ENCODE measurements at places on chromosomes 7 and 10.

DNA sequence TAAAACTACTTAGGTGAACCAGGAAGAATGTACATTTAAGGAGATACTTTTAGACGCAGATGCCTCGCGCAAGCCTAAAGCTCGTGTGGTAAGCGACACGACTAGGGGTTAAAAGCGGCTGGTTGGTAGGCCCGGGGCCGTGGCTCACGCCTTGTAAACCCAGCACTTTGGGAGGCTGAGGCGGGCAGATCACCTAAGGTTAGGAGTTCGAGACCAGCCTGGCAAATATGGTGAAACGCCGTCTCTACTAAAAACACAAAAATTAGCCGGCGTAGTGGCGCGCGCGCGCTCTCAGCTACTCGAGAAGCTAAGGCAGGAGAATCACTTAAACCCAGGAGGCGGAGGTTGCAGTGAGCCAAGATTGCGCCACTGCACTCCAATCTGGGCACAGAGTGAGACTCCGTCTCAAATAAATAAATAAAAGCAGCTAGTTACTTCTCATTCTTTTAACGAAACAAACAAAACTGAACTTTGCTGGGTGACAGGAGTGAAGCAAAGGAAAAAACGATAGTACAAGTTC lies 879 bp downstream of the NUDT5 start:
- DNase-seq = no peak
- peak overlapping the region; percentile 97 for H3K4me3 ChIP-seq
- peaks cover 26% of the 10 kb centered on the region for H3K36me3 ChIP-seq
- H3K27ac ChIP-seq = peak overlapping the region; percentile 98

DNA sequence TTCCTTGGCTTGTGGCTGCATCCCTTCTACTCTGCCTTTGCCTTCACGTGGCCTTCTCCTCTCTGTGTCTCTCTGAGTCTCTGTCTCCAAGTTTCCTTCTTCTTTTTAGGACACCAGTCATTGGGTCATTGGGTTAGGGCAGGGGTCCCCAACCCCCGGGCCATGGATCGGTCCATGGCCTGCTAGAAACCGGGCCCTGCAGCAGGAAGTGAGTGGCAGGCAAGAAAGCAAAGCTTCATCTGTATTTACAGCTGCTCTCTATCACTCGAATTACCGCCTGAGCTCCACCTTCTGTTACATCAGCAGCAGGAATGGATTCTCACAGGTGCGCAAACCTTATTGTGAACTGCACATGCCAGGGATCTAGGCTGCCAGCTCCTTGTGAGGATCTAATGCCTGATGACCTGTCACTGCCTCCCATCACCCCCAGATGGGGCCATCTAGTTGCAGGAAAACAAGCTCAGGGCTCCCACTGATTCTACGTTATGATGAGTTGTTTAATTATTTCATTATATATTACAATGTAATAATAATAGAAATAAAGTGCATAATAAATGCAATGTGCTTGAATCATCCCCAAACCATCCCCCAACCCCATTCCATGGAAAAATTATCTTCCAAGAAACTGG lies 47.9 kb upstream of the DOCK1 start:
- DNase-seq = no peak
- no peaks in the 10 kb centered on the region for H3K4me1 ChIP-seq
- peaks cover 2% of the 10 kb centered on the region for H3K36me3 ChIP-seq
- H3K4me3 ChIP-seq = no peak overlapping the region
- no peak overlapping the region for H3K27ac ChIP-seq

DNA sequence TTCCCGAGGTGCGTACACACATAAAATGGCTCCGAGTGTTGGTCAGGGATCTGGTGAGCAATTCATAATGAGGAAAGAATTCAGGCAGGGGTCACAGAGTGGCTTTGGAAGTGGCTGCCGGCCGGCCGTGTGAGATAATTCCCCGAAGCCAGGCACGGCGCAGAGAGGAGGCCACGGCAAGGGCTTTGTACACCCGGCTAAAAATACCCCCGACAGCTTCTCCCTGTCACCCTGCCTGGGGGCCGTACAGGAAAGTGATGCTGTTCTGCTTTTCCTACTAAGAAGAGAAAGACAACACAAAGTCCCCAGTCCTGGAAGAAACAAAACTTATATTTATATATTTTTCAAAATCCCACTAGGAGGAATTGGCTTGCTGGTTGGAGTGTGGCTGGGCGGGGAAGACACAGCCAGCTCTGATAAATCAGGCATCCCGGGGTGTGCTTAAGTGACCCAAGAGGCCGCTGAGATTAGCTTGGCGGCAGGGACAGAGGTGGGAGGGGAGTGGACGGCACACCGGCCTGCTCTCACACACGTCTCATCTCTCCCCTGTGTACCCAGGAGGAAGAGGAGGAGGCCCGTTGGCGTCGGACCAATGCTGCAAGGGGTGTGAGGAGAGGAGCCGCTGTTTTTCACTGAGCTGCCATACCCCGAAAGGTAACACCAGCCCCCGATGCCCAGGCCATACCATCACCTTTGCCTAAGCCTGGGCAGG lies 70.5 kb downstream of the ZMIZ1 start:
- H3K4me1 ChIP-seq = peaks cover 49% of the 10 kb centered on the region
- no peak for DNase-seq
- peak overlapping the region; percentile 79 for H3K27ac ChIP-seq
- H3K27me3 ChIP-seq = no peaks in the 10 kb centered on the region

DNA sequence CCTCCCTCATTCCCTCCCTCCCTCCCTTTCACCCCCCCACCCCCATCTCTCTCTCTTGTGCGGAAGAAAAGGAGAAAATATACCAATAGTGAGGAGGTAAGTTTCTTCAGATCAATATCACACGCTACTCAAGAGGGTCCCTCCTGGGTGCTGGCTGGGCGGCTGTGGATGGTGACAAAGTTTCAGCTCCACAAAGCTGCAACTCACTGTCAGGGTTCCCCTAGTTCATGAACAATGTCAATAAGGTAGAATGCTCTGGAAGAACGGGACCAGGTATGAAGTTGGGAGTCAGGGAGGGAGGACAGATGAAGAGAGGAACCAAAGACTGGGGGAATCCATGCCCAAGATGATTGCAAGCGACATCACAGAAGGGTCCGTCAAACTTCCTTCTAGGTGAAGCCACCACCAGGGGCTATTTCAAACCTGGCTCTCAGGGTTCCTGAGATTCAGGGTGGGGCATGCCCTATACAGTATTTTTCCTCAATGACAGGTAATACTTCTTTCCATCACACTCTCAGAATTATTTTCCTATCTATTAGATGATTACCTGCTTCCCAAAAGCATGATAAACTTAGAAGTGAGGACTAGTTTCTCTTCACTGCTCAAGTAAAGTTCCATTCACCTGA lies 1.4 kb upstream of the PDE1C start:
- H3K4me1 ChIP-seq = no peaks in the 10 kb centered on the region
- peaks cover 11% of the 10 kb centered on the region for H3K27me3 ChIP-seq
- no peak overlapping the region for H3K27ac ChIP-seq
- H3K36me3 ChIP-seq = peaks cover 3% of the 10 kb centered on the region
- no peak overlapping the region for H3K4me3 ChIP-seq

- peaks cover 11% of the 10 kb centered on the region for H3K4me1 ChIP-seq
- peaks cover 28% of the 10 kb centered on the region for H3K27me3 ChIP-seq
- no peak overlapping the region for H3K27ac ChIP-seq
- no peak overlapping the region for H3K4me3 ChIP-seq
- DNase-seq = no peak
- H3K36me3 ChIP-seq = peaks cover 6% of the 10 kb centered on the region
Measured at GRCh38 chr7:157493017-157493416, 156.2 kb downstream of the DNAJB6 start.

- DNase-seq = no peak
- H3K36me3 ChIP-seq = no peaks in the 10 kb centered on the region
- no peaks in the 10 kb centered on the region for H3K4me1 ChIP-seq
- H3K27ac ChIP-seq = no peak overlapping the region
Measured at GRCh38 chr10:51892965-51893658, 193.7 kb upstream of the CSTF2T start.

DNA sequence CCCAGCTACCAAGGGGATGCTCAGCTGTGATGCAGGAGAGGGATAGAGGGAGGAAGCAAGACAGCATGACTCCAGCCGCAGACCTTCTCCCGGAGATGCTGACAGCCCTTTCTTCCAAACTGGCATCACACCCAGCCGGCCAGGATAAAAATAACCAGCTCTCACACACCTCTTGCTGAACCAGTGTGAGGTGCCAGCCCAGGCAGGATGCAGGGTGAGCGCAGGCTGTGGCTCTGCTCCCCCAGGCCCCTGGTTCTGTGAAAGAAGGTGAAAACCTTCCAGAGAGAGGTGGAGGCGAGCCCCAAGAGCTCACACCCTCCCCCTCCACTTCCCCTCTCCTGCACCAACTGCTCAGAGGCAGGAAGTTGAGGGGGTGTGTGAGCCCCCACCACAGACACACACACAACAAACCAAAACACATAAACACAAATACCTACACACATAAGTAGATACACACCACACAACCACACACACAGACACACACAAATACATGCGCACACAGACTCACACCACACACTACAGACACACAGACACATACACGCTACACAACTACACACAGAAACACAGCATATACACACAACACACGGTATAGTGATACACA lies 4.0 kb downstream of the GPR15LG start:
- H3K27me3 ChIP-seq = no peaks in the 10 kb centered on the region
- H3K4me3 ChIP-seq = no peak overlapping the region
- DNase-seq = peak; percentile 78
- peaks cover 7% of the 10 kb centered on the region for H3K4me1 ChIP-seq

DNA sequence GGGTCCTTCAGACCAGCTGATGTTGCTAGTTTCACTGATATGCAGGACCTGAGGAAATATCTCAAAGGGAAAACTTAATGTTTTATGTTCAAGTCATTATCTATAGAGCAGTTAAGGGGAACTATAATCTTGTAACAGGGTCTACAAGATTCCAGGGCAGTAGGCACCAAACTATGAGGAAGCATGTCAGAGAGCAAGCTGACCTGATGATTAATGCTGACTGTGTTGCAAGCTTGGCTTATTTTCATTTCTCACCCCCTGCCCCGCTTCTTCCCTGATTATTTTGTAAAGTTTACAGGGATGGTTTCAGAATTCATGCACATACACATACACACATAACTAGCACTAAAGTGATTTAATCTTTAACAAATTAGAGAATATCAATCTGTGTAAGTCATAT lies 84.3 kb upstream of the CACNA2D1 start:
- H3K27me3 ChIP-seq = no peaks in the 10 kb centered on the region
- DNase-seq = no peak
- no peaks in the 10 kb centered on the region for H3K4me1 ChIP-seq
- H3K36me3 ChIP-seq = no peaks in the 10 kb centered on the region
- no peak overlapping the region for H3K4me3 ChIP-seq

DNA sequence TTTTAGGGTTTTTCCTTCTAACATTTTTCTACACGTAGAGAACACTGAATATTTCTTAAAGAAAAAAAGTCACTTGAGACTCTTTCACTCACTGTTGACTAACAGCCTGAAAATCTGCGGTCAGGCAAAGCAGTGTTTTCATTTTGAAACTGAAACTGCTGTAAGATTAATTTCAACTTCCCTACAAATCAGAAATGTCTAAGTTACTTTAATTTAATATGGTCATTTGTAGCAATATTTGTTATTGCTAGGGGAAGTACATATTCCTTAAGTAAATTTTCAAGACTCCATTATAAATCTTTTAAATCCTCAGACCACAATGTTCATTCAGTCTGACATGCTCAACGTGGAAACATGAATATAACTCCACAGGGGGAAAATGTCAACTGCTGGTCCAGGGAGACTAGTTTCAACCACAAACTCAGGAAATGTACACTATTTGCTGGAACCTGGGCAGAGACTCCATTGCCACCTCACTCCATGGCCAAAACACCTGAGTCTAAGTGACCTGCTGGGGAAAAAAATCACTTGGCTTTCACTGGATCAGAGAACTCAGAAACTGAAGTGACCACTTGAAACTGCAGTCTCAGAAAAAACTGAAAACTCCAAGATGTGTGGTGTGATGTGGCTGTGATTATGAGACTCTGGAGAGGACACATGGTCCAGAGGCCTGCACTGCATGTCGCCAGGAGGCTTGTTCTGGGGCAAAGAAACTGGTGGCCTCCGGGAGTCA lies 161.2 kb downstream of the TAX1BP1 start:
- peak overlapping the region; percentile 67 for H3K27ac ChIP-seq
- H3K4me1 ChIP-seq = peaks cover 40% of the 10 kb centered on the region
- H3K4me3 ChIP-seq = peak overlapping the region; percentile 45
- H3K36me3 ChIP-seq = peaks cover 1% of the 10 kb centered on the region
- DNase-seq = no peak

DNA sequence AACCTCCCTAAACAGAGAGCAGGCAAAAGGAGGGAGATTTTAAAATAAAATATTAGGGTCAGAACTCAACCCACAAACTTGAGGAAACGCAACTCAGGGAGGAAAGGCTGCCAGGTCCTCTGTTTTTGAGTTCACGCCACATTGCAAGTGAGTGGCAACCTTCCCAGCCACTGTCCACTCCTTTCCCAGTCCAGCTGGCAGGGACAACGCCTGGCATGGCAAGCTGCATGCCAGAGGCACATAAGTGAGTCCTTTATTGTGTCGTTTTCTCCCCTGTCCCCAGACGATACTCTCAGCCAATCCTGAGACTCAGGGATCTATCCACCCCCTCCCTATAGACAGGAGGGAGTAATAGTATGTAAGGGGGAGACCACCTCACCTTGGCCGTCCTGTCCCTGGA lies 22.4 kb downstream of the FBXW4 start:
- no peak for DNase-seq
- peaks cover 28% of the 10 kb centered on the region for H3K4me1 ChIP-seq
- no peak overlapping the region for H3K27ac ChIP-seq
- no peak overlapping the region for H3K4me3 ChIP-seq
- H3K27me3 ChIP-seq = no peaks in the 10 kb centered on the region
- peaks cover 45% of the 10 kb centered on the region for H3K36me3 ChIP-seq

DNA sequence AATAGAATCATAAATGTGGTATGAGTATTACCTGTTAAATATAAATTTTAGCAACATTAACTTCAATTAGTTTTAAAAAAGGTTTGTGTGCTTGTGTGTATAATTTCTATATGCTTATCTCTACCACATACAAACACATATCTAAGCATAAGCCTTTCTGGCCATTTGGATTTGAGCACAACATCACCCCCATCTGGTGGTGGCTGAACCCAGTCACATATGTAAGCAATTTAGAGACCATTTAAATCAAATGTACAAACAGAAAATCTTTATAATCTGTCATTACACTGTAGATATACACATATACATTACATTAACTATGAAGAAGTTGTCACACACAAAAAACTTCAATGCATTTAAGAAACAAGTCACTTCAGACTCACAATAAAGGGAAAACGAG lies 31.7 kb downstream of the GPR22 start:
- H3K27me3 ChIP-seq = no peaks in the 10 kb centered on the region
- peaks cover 31% of the 10 kb centered on the region for H3K4me1 ChIP-seq
- no peak overlapping the region for H3K27ac ChIP-seq

DNA sequence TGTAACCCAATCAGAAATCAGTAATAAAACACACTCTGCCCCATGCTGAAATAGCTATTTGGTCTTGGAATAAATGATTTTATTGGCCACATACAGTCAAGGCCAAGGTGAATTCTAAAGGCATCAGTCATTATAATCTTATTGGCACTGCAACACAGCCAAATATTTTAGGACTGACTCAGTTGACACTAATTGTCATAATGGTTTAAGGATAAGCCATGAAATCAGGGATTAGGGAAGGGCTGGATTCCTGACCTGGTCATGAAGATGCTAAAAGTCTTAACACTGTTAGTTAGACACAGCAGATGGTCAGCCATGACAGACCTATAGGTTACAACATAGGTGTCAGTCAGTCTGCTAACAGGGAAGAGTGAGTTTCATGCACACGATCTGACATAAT lies 330.3 kb upstream of the NPSR1 start:
- no peak overlapping the region for H3K4me3 ChIP-seq
- no peaks in the 10 kb centered on the region for H3K4me1 ChIP-seq
- H3K27me3 ChIP-seq = peaks cover 6% of the 10 kb centered on the region

- DNase-seq = no peak
- H3K36me3 ChIP-seq = no peaks in the 10 kb centered on the region
- H3K4me1 ChIP-seq = no peaks in the 10 kb centered on the region
- H3K4me3 ChIP-seq = no peak overlapping the region
- no peak overlapping the region for H3K27ac ChIP-seq
Measured at GRCh38 chr10:117188371-117188770, 8.9 kb upstream of the KCNK18 start.

Data from central memory CD8-positive, alpha-beta T cell (primary cell).